SW 1271 (cell line): ENCODE measurements at places on chromosomes 12 and 14.

DNA sequence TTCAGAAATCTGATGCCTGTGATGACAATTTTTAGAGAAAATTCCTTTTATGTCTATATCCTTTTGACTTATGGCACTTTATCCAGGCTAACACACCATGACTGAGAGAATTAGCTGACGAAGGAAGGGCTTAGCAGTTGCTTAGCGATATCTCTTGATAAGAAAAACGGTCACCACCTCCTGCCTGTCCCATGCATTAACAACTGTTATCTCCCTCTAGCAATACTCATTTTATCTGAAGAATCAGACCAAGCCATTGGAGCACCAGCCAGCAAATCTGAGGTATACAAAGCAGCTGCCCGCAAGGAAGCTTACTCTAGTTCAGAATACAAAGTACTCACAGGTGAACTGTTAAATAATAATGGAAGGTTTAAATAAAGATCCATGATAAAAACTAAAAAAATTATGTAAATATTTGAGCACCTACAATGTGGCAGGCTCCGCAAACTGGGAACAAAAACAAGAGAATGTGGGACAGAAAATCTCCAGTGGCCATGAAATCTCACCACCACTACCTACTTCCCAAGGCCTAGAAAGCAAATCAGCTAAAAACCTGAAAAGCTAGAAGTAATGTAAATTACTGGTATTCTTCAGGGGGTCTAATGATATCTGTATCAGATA lies 24.3 kb downstream of the PPM1H start:
- DNase-seq = no peak

DNA sequence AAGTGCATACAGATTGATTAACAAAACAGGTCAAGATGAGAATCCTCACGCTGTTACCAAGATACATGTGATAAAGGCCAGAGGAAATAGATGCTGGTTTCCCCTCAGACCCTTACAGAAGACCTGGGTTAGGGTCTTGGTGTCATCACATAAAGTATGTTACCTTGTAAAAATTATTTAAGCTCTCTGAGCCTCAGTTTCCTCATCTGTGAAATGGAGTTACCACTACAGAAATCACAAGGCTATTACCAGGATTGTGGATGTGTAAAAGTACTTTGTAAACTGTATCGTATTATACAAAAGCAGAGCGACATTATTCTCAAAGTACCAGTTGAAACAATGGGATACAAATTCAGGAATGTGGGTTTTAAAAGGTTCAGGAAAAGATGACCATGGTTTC lies 14.0 kb downstream of the SAMD4A start:
- no peak for DNase-seq

DNA sequence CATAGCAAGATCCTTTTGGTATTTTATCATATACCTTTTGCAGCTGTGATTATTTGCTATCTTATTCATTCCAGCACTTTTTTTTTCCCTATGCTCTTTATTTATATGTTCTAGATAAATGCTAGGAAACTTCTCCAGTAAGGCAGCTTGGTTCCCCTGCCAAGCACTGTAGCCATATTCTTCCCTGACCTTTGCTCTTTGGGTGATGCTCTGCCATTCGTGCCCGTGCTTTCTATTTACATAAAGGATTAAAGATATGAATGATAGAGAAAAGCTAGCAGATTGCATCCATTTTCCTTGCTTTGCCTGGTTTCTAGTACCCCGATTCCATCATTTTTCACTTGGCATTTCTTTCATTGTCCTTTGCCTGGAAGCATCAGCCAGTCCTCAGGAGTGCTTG lies 42.2 kb downstream of the FNTB start:
- no peak for DNase-seq

DNA sequence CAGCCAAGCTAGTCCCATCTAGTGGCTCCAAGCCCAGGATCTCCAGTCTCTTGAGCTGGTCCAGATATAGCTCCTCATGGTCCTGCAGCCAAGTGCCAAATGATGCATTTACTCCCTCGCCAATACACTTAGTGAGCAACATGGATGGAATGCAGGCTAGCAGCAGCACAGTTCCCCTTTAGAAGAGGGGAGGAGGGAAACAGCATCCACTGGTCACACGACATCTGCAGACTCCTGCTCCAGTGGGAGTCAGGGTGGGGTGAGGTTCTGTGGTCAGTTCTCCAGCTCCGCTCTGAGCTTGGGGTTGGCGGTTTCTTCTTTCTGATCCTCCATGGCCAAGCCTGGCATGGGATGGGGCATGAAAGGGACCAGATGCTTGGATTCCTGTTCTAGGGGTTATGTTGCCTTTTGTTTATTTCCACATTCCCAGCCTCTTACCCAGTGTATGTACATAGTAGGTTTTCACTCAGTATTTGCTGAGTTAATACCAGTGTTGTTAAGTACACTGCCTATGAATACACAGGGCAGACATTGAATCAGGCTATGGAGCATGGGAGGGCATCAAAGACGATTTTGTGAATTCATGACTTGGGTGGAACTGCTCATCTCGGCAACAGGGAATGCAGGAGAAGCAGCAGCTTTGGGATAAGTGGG lies 57.3 kb downstream of the GALNT16 start:
- peak; percentile 27 for DNase-seq

- no peak for DNase-seq
Observed at GRCh38 chr14:46885566-46885965, 234.0 kb upstream of the RPL10L start.

GRCh38 chr14:102867826-102868580 lies 54.5 kb upstream of the AMN start:
- no peak for DNase-seq

DNA sequence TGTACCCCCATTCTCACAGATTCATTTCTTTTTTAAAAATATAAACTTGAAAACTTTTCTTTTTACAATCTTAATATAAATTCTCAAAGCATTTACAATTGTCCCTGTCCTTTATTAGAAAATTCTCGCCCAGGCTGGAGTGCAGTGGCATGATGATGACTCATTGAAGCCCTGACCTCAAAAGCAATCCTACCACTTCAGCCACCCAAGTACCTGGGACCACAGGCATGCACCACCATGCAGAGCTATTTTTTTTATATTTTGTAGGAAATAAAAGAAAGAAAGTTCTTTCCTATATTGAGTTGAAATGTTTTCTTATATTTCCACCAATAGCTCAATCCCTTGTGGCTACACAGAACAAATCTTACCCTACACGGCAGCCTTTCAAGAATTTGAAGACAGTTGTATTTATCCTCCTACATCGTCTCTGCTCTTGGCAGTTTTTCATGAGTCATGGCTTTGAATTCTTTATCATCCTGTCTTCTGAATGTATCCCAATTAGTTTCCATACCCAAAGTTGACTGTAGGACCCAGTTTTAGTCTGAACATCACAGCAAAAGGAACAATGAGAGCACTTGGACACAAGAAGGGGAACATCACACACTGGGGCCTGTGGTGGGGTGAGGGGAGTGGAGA lies 52.4 kb downstream of the SYT1 start:
- DNase-seq = no peak

- DNase-seq = no peak
Observed at GRCh38 chr12:119181944-119182343, 3.2 kb downstream of the HSPB8 start.

DNA sequence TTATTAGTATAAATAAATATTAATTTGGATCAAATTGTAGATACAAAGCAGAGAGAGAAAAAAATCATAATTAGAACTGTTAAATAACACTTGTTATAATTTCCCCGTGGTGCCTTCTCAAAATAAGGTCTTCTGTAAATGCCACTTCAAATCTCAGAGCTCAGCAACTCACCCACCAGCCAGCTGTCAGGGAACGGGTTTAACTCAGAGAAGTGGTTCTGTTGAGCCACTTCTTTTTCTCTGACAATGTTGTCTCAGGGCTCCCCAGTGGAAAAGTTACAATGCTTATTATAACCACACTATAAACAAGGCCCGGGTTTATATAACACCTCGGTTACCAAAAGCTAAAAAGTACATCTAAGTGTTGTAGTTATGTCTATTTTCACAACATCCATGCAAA lies 452.6 kb downstream of the GLT1D1 start:
- DNase-seq = no peak

- no peak for DNase-seq
Observed at GRCh38 chr12:34402899-34403705, 380.8 kb downstream of the ALG10 start.

- no peak for DNase-seq
Observed at GRCh38 chr14:86823581-86823980, 1169.4 kb downstream of the GALC start.

- no peak for DNase-seq
Observed at GRCh38 chr12:556498-556897, 96.8 kb downstream of the B4GALNT3 start.

DNA sequence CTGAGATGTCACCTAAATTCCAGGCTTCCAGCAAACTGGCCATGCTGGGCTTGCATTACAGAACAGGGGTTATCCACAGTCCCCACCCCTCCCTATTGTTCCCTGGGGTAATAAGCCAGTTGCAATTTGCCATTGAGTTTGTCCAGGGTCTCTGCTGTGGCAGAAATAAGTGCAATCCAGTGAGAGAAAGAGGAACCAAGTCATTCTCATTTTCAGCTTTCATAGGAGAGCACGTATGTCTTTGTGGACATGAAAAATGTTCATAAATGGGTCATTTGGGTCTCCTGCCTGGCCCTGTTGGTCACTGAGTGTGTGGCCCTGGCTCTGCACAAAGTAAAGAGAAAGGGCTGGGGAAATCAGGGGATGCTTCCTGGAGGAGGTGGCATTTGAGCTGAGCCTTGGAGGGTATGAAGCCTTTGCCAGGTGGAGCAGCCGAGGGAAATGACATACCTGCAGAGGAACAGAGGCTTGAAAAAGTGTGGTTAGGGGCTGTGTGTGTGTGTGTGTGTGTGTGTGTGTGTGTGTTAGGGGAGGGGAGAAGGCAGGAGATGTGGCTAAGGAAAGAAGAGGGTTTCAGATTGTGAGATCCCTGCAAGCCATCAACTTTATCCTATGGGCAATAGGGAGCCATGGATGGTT lies 29.3 kb downstream of the CMKLR1 start:
- no peak for DNase-seq

GRCh38 chr12:12326262-12326661 lies 23.8 kb downstream of the MANSC1 start:
- no peak for DNase-seq

DNA sequence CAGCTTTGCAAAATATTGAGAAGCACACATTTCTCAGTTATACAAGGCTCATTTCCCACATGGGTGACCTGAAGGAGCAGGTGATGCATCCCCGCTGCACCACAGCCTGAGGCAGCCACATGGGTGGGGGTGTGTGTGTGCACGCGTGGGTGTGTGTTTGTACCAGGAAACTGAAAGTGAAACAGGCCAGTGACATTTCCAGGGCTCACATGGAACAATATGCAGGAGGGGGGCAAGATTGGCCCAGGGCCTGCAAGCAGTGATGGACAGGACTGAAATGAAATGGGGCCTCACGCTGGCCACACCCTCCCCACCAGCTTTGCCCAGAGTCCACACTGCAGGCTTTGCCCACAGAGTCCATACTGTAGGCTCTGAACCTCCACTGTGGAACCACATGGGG lies 154.2 kb upstream of the PARP11 start:
- no peak for DNase-seq

DNA sequence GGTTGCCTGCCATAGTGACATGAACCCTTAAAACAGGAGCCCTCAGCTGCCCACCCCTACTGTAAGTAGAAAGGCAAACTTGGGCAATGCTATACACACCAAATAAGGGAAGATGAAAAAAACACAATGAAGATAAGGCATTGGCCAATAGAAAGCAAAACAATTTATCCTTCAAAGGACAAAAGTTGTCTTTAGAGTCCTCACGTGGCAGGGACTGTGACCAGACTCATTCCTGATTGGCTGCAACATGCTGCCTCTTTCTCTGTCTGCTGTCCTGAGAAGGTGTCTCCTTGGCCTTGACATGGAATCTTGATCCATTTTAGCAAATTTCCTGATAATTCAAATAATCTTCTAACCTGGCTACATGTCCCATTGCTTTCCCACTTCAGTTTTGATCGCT lies 131.9 kb downstream of the GPR135 start:
- DNase-seq = no peak

GRCh38 chr12:131006036-131006735 lies 52.5 kb downstream of the ADGRD1 start:
- no peak for DNase-seq

GRCh38 chr14:76767681-76768656 lies 6.7 kb downstream of the VASH1 start:
- no peak for DNase-seq

DNA sequence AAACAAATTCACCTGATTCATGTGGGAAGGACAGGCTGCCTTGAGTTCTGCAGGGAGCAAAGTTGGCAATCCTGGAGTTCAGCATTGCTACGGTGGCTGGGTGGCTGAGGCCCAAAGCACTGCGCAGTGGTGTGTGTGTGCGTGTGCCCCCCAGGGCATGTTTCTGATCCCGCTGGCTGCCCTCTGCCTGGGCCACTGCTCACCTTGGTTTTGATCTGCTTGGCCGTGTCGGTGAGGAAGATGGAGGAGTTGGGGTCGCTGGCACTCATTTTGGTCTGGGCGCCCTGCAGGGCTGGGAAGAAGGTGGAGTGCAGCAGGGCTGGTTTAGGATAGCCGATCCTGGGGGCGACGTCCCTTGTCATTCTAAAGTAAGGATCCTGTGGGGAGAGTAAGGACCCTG lies 19.1 kb downstream of the SLC25A47 start:
- DNase-seq = no peak

GRCh38 chr12:2125651-2126522 lies 73.1 kb downstream of the CACNA1C start:
- DNase-seq = no peak

GRCh38 chr12:113437729-113438100 lies 15.5 kb downstream of the SDSL start:
- DNase-seq = no peak

DNA sequence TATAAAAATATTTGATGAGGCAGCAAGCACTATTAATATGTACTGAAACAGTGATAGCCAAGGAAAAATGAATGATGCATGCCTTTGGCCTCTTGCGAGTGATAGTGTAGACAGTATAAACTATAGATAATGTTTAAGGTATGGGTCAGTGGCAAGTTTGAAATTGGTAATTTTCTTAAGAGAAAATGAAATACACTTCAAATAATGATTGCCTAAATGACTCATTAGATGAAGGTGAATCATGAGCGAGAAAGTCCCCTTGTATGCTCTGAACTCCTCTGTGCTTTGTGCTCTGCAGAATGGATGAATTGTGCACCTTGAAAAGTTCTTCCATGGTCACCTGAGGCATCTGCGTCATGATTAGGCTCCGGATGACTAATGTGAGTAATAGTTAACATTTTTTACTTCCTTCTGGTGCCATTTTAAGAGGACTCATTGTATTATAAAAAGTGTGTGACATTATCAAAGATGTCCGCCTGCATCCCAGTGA lies 84.9 kb upstream of the RTL1 start:
- no peak for DNase-seq

GRCh38 chr12:41019461-41019860 lies 168.7 kb upstream of the PDZRN4 start:
- DNase-seq = no peak
